Mammary epithelial cell (primary cell): ENCODE measurements at places on chromosomes 16 and 17.
A peak's percentile ranks its signal among the peaks of the same experiment; 100 is the strongest.

GRCh38 chr17:65065906-65066305 lies 9.4 kb upstream of the GNA13 start:
- no peak for DNase-seq

DNA sequence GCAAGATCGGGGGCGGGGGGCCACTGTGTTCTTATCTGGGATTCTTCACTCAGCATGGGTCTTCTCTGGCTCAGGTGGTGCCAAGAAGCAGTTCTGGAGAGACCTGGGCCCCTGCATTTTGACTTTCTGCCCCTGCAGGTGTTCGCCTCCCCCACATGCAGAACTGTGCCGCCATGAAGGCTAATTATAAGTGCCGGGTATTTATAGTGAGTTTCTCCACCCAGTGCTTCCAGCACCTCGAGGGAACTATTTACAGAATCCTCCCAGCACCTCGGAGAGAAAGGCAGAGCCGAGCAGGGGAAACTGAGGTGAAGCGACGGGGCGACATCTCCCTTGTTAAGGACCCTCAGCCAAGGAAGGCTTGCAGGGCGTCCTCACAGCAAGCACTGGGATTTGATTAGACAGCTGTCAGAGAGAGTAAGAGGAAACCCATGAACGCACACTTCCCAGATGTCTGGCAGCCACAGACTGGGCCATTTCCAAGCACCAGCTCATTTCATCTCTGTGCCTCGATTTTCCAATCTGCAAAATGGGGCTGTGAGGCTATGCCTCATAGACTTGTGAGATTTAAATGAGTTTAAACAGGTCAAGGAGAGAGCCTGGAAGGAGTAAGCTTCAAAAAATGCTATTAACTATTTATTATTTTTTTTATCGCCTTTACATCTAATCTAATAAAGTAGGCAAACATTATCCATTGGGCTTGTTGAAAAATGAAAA lies 36.4 kb upstream of the GRIN2A start:
- DNase-seq: no peak

GRCh38 chr16:77569406-77569805 lies 134.6 kb upstream of the ADAMTS18 start:
- DNase-seq: no peak

DNA sequence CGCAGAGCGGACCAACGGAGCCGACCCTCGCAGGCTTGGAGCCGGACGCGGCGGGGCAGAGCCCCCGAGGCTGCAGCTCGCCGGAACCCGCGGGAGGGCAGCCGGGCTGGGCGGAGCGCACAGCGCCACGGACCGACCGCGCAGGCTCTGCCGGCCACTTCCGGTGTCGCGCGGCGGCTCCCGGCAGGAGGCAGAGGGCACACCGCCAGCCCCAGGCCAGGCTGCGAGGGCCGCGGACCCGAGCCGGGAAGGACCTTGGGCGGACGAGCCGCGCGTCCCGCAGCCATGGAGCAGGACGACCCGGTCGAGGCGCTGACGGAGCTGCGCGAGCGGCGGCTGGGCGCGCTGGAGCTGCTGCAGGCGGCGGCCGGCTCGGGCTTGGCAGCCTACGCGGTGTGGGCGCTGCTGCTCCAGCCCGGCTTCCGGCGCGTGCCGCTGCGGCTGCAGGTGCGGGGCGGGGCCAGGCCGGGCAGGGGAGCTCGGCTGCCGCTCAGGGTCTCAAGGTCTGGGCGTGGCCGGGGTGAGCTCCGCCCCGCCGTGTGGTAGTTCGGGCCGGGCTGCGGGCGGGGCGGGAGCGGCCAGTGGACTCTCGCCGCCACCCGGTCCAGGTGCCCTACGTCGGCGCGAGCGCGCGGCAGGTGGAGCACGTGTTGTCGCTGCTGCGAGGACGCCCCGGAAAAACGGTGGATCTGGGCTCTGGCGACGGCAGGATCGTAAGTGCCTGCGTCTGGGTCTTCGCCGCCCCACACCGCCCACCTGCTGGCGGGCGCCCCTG lies at the start of gene ANTKMT:
ANTKMT (plus strand) TSS at position 157 of the 775 bp plus-strand sequence; CDS start at position 286, 129 bp downstream.
- DNase-seq: peak; percentile 77

- DNase-seq: peak; percentile 71
These were observed 6.8 kb downstream of the KIFC3 start for GRCh38 chr16:57795431-57795878.

DNA sequence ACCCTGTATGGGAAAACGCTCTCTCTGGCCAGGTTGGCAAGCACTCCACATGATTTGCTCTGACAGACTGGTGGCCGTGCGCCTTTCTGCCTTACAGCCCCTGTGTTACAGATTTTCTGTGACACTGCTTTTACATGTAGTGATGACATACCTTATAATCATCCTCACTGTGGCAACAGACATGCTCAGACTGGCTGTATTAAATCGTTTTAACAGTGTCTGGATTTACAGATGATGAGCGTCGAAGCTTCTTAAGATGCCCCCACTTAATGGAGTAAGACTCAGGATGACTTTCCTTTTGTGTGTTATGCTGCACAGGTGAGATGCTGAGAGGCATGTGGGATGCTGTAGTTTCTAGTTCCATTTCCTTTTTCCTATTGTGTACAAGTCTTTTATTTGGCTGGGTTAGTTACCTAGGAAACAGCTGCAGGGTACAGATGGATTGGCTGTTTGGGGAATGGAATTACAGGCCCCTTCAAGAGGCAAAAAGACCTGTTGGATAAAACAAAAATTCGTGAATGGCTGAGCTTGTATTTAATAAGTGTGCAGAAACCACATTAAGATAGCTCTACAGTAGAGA lies 20.9 kb upstream of the VWA3A start:
- peak; percentile 77 for DNase-seq

DNA sequence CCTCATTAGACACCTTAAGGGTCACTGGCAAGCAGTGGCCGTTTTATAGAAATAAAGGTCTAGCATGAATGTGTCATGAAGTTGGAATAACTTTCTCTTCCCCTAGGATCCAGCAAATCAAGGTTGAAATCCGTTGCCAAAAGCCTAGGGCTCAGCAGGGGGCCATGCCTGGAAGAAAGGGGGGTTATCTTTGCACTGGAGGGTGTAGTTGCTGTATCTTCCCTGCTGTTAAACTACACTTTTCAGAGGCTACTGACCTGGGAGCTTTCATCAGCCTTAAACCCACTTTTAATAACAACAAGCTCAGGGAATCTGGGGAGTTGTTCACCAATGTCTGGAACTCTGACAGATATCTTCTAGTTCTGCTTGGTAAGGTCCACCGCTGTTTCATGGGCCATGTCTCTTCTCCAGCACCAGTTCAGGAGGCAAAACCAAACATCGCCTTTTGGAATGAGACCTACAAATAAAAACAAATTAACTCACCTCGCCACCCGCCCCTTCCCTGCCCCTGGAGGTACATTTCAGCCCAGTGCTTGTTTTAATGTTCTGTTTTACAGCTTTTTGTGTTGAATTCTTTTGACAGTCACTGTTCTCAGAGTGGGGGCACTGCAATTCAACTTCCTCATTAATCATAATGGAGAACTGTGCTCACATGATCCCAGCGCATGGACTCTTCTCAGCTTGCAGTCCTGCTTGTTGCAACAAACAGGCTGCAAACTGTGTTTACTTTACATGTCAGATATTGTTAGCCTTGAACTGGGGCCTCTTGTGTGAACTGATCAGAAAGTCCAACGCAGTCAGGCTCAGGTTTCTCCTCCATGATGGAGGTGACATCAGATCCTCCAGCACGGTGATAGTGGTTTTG lies 508.7 kb downstream of the KCNJ2 start:
- DNase-seq: no peak

DNA sequence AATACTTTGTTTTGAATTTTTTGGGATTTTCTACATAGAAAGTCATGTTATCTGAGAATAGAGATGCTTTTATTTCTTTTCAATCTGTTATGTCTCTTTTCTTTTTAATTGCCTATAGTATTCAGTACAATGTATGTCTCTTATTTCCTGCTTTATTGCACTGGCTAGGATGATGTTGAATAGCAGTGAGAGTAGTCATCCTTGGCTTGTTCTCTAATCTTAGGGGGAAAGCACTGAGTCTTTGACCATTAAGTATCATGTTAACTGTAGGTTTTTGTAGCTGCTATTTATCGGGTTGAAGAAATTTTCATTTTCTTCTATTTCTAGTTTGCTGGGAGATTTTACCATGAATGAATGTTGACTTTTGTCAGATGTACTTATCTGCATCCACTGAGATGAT lies 10.0 kb upstream of the ABCA3 start:
- DNase-seq: no peak

GRCh38 chr17:34757106-34757505 lies 177.7 kb downstream of the TMEM132E start:
- no peak for DNase-seq

DNA sequence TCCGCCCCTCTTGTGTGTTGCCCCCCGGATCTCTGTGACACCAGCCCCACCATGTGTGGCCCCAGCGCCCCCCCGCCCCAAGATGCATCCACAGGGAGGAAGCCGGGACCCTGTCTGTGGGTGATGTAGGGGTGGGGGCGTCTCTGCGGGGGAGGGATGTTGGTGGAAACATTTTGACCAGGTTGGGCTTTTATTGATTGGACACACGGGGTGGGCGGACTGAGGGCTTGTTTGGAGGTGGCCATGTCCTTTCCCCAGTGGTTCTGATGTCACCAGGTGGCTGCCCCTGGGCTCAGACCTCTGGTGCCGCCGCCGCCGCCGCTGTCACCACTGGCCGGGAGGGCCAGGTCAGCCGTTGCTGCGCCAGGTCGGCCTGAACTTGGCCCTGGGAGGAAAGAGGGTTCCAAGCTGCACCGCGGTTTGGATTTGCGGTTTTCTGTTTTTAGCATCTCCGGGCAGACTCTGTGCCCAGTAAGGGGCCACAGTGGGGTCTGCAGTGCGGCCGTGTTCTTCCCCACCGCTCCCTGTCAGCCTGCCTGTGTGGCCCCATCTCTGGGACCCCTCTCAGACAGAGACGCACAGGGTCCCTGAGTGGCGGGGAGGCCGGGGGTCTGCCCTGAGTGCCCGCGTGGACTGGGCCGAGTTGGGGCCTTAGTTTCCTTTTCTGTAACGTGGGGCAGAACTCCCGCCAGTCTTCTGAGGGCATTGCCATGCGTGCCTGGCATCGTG lies 19.8 kb downstream of the GSE1 start:
- no peak for DNase-seq

DNA sequence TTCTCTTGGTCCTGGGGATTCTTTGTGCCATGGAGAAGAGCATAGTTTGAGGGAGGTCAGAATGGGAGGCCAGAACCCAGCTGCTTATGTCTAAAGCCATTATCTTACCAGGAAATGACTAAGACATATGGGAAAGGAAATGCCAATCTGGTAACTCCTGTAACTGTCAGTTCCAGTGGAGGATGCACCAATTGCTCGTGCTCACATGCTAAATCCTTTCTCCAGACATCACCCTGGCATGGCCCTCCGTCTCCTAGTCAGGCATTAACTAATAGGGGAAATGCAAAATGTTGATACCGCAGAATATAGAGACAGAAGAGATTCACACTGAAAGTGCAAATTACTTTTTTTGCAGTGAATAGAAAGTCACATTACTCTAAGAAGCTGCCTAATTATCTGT lies 255.6 kb upstream of the HSBP1 start:
- peak; percentile 42 for DNase-seq

DNA sequence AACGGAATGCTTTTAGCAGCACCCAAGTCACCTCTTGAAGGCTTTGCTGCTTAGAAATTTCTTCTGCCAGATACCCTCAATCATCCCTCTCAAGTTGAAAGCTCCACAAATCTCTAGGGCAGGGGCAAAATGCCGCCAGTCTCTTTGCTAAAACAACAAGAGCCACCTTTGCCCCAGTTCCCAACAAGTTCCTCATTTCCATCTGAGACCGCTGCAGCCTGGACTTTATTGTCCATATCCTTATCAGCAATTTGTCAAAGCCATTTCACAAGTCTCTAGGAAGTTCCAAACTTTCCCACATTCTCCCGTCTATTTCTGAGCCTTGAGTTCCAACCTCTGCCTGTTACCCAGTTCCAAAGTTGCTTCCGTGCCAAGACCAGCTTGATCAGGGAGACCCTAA lies 27.4 kb downstream of the TMC6 start:
- no peak for DNase-seq

GRCh38 chr17:41333098-41333497 lies 17.5 kb downstream of the KRT33A start:
- no peak for DNase-seq

- no peak for DNase-seq
These were observed 13.9 kb downstream of the OTOP3 start for GRCh38 chr17:74949455-74950115.

- DNase-seq: no peak
These were observed 147.0 kb downstream of the C16orf78 start for GRCh38 chr16:49520492-49521038.

GRCh38 chr16:648071-648780 lies 939 bp upstream of the WDR90 start:
- peak; percentile 23 for DNase-seq

GRCh38 chr17:38540514-38541045 lies 65.2 kb downstream of the SRCIN1 start:
- DNase-seq: no peak

GRCh38 chr17:4616476-4616875 lies 25.0 kb downstream of the ALOX15 start:
- DNase-seq: no peak

DNA sequence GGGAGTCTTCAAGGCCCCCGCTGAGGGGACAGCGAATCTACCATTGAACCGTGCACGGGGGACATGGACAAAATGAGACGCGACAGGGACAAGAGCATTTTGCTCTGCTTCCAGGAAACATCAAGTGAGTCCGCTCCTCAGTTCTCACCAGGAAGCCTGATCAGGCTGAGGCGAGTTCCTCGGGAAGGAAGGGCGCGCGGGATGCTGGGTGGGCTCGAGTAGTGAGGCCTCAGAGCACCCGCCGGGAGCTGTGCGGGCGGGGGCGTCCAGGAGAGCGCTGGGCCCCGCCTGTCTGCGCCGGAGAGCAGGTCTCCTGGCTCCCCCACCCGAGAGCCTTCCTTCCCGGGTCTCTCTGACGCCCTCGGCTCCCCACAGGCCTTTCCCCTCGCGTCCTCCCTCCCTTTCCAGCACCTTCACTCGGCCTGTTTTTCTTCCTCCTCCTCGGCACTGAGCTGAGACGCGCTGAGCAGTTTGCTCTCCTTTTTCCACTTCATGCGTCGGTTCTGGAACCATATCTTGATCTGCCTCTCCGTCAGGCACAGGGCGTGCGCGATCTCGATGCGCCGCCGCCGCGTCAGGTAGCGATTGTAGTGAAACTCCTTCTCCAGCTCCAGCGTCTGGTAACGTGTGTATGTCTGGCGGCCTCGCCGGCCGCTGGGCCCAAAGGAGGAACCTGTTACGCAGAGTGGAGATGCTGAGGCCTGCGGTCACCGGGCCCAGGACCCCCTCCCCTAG lies 2.6 kb upstream of the HOXB5 start:
- DNase-seq: no peak

- DNase-seq: no peak
These were observed at the start of gene CLDN7 for GRCh38 chr17:7262192-7262934. TSS of gene CLDN7 (minus strand) at chr17:7262478. CDS start at chr17:7262043, 435 bp downstream.
